ENCODE measurements at places on chromosomes 2 and 18.

DNA sequence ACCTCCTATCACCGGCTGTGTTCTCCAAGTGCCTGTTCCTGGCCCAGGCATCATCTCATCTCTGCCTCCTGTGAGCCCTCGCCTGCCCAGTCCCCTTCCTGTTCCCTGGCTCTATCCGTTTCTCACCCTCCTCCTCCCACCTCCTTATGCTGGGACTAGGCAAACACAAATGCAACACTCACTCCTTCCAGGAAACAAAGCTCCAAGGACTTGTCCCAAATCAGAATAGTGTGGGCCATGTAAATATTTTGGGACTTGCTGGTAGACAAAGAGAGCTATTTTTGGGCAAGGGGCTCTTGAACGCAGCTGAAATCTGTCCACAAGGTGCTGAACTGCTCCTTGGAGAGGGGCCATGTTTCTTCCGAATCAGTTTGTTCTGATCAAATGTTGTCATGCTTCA is 25.3 kb downstream of the MBP start:
- DNase-seq, result no peak

- no peak for DNase-seq
These were observed 63.4 kb upstream of the L3MBTL4 start for GRCh38 chr18:6478121-6478520.

DNA sequence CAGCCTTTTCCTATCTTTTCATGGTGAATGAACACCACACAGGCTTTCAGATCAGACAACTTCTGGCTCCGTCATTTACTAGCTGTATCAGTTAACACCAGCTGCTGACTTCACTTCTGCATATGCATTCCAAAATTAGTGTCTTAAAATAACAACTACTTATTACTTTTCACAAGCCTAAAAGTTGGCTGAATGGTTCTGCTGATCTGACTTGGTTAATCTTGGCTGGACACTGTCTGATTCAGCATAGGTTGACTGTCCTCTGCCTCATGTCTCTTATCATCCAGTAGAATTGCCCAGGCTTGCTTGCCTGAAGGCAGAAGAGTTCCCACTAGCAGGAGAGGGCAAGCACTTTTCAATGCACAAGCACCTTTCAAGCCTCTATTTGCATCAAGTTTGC is 72.7 kb downstream of the MARCHF4 start:
- DNase-seq, result no peak

- no peak for DNase-seq
These were observed 10.1 kb downstream of the ATAD2B start for GRCh38 chr2:23916727-23917405.

- no peak for DNase-seq
These were observed 672 bp downstream of the ATP6V1B1 start for GRCh38 chr2:70936165-70936978.

DNA sequence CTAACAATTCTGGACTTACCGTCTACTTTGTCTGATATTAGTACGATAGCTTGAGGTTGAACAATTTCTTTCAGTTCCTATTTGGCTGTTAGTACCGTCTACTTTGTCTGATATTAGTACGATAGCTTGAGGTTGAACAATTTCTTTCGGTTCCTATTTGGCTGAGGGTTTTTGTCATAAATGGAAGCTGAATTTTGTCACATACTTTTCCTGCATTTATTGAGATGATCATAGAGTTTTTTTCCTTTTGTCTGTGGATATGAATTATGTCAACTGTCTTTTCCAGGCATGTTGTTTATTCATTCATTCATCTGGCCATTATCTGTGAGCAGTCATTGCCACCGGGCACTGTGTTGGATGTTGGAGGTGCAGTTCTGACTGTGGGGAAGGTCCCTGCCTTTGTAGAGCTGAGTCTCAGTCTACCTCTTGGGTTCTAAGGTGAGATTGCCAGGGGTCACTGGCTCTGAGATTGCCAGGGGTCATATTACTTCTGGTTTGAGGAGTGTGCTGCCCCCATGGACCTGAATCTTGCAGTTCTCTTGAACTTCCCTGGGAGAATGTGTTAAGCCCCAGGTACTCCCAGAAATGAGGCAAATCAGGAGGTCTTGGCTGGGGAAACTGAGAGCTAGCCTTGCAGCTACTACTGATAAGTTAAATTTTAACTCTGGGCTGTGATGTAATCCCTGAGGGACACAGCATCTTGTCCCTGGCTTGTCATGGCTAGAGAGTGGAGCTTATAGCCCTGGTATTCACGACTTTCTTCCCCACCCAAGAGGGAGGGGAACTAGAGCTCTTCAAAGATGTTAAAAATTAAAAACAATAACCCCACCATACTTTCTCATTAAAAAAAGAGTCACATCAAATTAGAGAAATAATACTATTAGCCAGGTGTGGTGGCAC is 89.1 kb upstream of the MBOAT2 start:
- no peak for DNase-seq

DNA sequence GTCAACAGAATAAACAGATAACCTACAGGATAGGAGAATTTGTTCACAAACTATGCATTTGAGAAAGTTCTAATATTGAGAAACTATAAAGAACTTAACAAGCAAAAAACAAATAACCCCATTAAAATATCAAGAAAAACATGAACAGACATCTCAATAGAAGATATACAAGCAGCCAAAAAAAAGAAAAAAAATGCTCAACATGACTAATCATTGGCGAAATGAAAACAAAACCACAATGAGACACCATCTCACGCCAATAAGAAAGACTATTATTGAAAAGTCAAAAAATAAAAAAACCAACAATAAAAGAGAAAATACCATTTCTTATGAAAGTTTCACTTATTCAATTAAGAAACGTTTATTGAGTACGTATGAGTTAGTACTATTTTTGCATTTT is 800.5 kb downstream of the CBLN2 start:
- DNase-seq, result no peak
